Umbilical cord (tissue), 2 donors: ENCODE measurements at places on chromosomes 6 and 20. TPM values are rescaled to one million over a fixed set of nuclear protein-coding genes. Genes with fewer than 3 reads are reported as not detected.

DNA sequence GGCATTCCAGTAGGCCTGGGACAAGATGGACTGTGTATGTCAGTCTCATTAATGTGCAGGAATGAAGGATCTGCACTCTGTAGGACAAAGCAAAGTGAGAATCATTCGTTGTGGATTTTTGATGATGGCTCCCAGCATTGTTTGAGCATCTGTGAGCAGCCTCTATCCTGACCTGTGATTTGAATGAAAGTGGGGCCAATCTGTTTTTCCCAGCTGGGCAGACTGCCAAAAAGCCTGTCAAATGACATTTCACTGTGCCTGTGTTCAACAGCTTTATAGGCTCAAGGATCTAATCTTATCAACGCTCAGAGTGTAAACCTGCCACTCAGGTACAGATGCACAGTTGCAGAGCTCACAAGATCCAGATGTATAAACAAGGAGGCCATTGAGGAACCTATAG lies 86.7 kb upstream of the SYNDIG1 start:
- DNase-seq: peak; percentile 28

Gene LAMA2
- 107 TPM for total RNA-seq

GRCh38 chr20:16048876-16049275 lies 524.4 kb downstream of the KIF16B start:
- DNase-seq: no peak

DNA sequence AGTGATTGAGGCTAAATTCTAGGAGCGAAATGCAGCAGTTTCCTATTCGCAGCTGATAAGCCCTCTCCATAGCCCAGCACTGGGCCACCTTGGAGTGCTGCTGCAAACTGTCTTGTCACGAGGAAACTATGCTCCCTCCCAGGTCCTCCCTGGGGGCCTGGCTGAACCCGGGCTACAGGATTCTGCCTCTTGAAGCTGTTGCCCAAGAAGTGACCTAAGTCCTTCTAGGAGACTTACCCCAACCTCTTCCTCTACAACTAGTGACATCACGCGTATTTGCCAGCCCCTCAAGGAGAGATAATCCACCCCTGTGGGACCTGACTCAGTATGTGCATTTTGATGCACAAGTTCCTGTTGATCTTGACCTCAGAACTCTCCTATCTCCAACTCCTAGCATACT lies 26.5 kb upstream of the ZFAND3 start:
- no peak for DNase-seq

- DNase-seq: peak; percentile 67
These were observed 52.6 kb upstream of the SALL4 start for GRCh38 chr20:51854921-51855320.

Gene HDGFL1
- 2.9 TPM for total RNA-seq

Gene MYO6
- 6.7 TPM for total RNA-seq

Gene NAA20
- 52.5 TPM for total RNA-seq

GRCh38 chr6:21823371-21823770 lies 229.8 kb downstream of the SOX4 start:
- no peak for DNase-seq

DNA sequence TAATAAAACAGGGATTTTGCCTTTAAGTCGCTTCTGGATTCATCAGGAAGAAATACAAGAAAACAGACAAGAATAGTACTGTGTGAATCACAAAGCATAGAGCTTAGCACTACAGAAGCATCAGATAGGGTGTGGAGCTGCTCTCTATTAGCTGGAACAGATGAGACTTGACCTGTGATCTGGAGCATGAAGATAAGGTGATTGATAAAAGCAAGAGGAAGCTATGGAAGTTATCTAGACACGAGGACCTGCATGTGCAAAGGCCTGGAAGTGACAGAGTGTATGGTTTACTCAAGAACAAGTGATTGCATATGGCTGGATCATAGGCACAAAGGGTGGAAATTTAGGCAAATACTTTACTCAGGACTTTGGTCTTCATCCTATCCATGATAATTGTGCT lies 112.9 kb upstream of the MLIP start:
- DNase-seq: peak; percentile 24

- no peak for DNase-seq
These were observed 44.9 kb downstream of the REPS1 start for GRCh38 chr6:138943089-138943625.

GRCh38 chr6:77926198-77926751 lies 273.4 kb downstream of the MEI4 start:
- DNase-seq: peak; percentile 43

GRCh38 chr20:1437235-1437904 lies 29.3 kb downstream of the NSFL1C start:
- DNase-seq: peak; percentile 55

GRCh38 chr6:113819169-113819830 lies 37.8 kb upstream of the MARCKS start:
- DNase-seq: no peak

Gene ZFP57
- not detected for total RNA-seq

GRCh38 chr6:45915780-45916468 lies 99.7 kb downstream of the CLIC5 start:
- DNase-seq: no peak

GRCh38 chr6:116175344-116175743 lies 49.4 kb upstream of the COL10A1 start:
- no peak for DNase-seq

DNA sequence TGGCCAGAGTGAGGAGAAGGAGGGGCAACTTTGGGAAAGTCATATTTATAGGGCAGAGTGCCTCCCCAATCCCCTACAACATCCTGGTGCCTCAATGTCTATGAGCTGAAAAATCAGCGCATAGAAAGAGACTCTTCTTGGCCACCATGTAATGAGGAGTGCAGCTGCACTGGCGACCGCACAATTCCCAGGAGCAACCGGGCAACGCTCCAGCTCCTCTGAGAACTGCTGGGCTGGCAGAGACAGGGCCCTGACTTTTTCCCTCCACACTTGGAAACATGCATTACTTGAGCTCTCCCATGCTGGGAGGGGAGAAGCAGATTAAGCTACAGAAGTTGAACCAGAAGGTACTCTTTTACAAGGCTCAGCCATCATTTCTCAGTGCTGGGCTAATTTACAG lies 31.4 kb upstream of the MARCKS start:
- peak; percentile 82 for DNase-seq

GRCh38 chr6:130927305-130927704 lies 100.1 kb downstream of the SMLR1 start:
- DNase-seq: no peak

DNA sequence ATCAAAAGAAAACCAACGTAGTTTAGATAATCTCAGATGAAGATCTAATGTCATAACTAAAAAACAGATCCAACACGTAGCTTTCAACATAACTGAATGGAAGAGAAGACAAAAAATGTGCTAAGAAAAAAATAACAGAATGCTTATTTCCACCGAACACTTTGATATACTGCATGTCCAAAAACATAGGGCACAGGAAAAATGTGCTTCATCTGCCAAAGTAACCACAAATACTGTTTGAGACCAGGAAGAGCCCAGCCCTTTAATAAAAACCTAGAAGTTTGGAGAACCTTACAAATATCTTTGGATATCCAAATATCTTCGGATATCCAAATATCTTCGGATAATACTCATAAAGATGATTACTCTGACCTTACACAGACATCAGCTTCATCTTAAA lies 19.8 kb downstream of the LAMA4 start:
- DNase-seq: peak; percentile 81

- DNase-seq: peak; percentile 27
These were observed 1201.1 kb upstream of the GJE1 start for GRCh38 chr6:140931581-140931980.

DNA sequence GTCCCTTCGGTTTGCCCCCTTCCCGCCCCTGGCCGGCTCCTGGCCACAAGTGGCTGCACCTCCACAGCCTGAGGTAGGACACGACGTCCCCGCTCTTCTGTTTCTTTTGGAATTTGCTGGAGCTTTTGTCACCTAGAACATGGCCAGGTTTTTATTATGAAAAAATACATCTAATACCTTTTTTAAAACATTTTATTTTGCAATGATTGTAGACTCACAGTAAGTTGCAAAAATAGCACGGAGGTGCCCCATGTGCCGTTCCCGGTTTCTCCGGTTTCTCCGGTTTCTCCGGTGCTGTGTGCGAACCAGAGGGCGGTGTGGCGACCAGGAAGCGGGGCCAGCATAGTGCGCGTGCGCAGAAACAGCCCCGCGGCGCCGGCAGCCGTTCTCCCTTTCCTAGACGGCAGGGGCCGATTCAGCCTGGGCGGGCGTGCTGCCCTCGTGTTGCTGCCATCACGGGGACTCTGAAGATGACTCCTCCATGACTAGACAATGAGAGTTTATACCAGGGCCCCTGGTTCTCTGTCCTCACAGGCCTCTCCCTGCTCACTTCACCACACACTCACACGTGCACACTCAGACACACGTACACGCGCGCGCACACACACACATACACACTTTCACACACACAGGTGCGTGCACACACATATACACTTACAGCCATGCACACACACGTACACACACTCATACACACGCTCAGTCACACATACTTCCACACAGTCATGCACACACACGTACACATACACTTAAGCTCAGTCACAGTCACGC lies 102.1 kb downstream of the TMEM242 start:
- peak; percentile 80 for DNase-seq

- DNase-seq: no peak
These were observed 61.7 kb downstream of the MRPL14 start for GRCh38 chr6:44065443-44066140.

DNA sequence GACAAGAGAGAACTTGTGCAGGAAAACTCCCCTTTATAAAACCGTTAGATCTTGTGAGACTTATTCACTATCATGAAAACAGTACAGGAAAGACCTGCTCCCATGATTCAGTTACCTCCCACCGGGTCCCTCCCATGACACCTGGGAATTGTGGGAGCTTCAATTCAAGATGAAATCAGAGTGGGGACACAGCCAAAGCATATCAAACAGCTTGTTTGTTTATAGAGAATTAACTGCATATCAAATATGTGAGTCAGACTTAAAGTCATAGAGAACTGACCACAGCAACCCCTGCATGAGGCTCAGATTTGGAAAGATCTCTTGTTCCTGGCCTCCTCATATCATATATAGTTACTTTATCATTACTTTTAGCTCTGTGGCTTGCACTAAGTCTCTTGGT lies 29.1 kb upstream of the HDAC2 start:
- no peak for DNase-seq

Gene RWDD2A
- 6.0 TPM for total RNA-seq

GRCh38 chr6:118770112-118770788 lies 118.9 kb upstream of the CEP85L start:
- peak; percentile 53 for DNase-seq

Gene PPP1R18
- total RNA-seq: 20.9 TPM

DNA sequence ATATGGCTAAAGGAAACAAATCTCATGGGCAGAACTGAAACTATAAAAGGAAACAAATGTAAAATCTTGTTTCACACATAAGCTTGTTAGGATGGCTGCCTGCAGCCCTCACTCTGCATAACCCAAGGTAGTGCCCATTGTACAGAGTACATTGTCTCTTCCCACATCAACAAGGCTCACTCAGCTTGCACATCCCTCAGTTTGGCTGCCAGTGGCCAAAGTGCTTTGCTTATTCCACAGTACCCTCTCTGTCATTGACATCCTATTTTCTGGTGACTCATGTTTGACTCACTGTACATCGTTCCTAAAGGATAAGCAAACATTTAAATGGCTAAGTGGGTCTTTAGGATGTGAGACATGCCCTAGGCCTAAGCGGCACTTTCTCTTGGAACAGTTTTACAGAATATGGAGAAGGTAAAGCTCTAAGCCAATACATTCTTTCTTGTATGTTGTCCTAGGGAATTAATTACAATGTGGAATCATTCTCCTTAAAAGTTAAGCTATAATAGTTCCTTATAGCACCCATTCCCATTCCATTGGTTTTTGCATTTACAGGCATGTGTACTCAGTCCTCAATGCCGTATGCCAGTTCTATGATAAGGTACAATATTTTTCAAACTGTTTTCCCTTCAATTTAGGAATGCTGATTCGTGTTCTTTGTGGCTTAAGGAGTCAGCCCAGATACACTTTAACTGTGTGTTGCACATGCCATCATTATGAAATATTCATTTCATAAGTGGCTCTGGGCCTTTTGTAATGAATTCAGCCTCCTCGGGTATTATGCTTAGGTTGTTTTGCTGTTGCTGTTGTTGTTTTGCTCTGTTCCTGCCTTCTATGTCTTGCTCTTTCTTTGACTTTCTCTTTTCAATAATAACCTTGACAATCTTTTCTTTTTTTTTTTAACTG lies 5.5 kb downstream of the ANKEF1 start:
- no peak for DNase-seq

Gene SLC22A2
- 1.9 TPM for total RNA-seq

DNA sequence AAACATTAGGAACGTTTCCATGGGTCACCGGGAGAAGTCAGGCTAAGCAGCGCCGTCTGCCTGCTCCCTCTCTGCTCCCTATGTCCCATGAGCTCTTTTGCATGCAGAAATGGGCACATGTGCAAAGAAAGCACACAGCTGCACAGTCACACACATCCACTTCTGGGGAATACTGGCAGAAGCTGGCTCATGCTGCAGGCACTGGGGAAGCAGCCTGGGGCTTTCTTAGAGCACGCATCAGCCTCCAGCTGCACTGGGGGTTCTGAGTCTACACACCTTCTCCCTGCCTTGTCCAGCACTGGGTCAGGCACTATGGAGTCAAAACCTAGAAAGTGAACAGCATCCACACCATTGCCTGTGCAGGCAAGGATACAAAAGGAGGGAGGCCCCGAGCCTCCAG lies 76.1 kb upstream of the FOXQ1 start:
- no peak for DNase-seq

DNA sequence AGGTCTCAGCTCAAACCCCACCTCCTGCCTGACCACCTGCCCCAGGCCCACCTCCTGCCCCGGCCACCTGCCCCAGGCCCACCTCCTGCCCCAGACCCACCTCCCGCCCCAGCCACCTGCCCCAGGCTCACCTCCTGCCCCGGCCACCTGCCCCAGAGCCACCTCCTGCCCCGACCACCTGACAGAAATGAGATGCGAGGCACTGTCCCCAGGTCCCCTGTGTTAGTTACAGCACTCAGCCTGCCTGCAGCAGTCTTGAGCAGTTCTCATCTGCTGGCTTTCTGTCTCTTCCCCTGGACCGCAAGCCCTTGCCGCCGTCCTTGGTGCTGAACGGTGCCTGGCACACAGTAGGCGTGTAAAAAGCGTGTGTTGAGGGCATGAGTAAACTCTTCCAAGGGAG lies 79.5 kb downstream of the CDH4 start:
- no peak for DNase-seq

DNA sequence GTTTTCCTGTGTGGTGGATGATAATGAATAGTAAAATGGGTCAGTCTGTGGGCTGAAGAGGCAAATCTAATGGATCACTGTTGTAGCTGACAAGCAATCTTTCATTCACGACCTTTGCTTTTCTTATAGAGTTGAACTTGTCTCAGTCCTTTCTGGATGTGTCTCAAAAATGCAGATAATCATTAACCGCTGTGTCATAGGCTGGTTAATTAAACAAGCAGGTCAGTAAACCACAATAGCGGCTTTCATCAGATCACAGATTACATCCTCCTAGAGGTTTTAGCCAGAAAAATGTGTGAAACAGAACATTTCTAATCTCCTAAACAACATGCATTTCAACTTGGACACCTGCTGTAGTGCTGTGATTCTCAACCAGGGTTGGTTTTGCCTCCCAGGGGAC lies 2.5 kb upstream of the METTL24 start:
- DNase-seq: no peak

GRCh38 chr6:28589234-28589956 lies 63.7 kb downstream of the GPX5 start:
- peak; percentile 92 for DNase-seq

GRCh38 chr6:87349896-87350295 lies 5.3 kb downstream of the C6orf163 start:
- DNase-seq: no peak
